H9 (cell line): ENCODE measurements at places on chromosomes 2 and 18. TPM values are rescaled to one million over a fixed set of nuclear protein-coding genes. Genes with fewer than 3 reads are reported as not detected.
A peak's percentile ranks its signal among the peaks of the same experiment; 100 is the strongest.

DNA sequence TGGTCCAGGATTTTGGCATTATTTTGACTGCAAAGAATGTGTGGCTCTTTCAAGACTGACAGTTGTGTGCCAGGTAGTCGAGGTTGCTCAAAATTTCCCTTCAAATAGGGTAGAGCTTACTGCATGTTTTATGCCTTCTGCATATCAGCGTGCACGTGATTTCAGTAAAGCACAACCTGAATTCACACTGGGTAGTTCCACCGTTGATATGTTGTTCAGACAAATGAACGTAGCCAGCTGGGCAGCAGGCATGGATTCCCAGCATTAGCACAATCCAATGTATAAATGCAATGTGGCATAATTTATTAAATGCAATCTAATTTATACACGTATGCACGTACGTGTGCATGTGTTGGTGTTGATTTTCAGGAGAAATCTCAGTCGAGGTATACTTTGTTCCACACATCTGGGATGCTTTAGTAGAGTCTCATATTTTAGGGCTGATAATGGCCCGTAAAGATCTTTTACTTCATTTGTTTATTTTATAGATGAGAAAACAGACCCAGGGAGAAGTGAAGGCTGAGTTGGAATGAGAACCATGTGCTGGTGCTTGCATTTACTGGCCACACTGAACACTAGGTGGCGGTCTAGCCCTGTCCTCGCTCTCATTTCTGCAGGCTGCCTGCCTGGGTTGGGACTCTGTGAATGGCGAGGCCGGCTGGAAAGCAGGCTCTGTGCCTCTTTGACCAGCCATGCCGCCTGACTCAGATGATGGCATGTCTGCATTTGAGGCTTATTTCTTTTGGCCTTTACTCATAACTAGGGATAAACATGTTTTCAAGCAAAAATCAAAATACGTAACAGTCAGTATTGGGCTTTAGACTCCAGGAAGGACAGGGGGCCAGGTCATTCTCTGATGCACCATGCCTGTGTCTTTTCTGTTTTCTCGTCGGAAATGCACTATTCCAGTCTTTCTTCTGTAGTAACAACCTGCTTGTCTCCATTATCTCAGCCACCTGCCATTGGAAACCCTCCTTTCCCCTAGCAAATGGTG, 120.4 kb downstream of the RNF144A start:
- H3K36me3 ChIP-seq, result no peaks in the 10 kb centered on the region; the same call in 1 of the 2 replicates
- H3K27me3 ChIP-seq, result no peaks in the 10 kb centered on the region
- peak; percentile 76 for DNase-seq
- H3K4me1 ChIP-seq, result no peaks in the 10 kb centered on the region

- no peaks in the 10 kb centered on the region for H3K4me1 ChIP-seq
- peak; percentile 80 for DNase-seq
- no peak overlapping the region for H3K4me3 ChIP-seq
- no peaks in the 10 kb centered on the region for H3K27me3 ChIP-seq
- H3K27ac ChIP-seq, result no peak overlapping the region
These were observed 58.6 kb downstream of the KCNG2 start for GRCh38 chr18:79856119-79857007.

- no peaks in the 10 kb centered on the region for H3K4me1 ChIP-seq
- no peak overlapping the region for H3K4me3 ChIP-seq
- DNase-seq, result no peak
- H3K27ac ChIP-seq, result no peak overlapping the region
- no peaks in the 10 kb centered on the region for H3K27me3 ChIP-seq
These were observed 442.3 kb upstream of the HNMT start for GRCh38 chr2:137521653-137522619.

DNA sequence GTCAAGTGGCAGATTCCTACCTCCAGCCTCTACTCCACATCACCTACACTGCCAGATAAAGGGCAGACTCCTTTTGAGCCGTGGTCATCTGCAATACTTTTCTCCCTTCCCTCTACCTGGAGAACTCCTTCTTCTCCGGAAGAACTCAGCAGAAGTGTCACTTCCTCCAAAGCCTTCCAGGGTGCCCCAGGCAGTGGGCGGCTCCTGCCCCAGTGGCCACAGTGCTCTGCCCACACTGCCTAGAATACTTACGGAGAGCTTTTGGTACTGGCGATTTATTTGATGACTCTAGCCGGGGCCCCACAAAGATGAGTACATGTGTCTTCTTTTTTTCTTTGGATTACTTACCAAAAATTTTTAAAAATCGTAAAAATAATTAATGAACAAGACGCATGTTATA, 39.7 kb downstream of the FOSL2 start:
- no peak overlapping the region for H3K4me3 ChIP-seq
- H3K27me3 ChIP-seq, result no peaks in the 10 kb centered on the region
- DNase-seq, result no peak
- no peaks in the 10 kb centered on the region; the same call in 1 of the 2 replicates for H3K4me1 ChIP-seq
- no peaks in the 10 kb centered on the region for H3K36me3 ChIP-seq

GRCh38 chr2:168457190-168457895, 1.3 kb downstream of the CERS6 start:
- H3K27me3 ChIP-seq, result no peaks in the 10 kb centered on the region
- H3K4me1 ChIP-seq, result no peaks in the 10 kb centered on the region
- H3K27ac ChIP-seq, result no peak overlapping the region
- H3K36me3 ChIP-seq, result no peaks in the 10 kb centered on the region
- DNase-seq, result no peak

DNA sequence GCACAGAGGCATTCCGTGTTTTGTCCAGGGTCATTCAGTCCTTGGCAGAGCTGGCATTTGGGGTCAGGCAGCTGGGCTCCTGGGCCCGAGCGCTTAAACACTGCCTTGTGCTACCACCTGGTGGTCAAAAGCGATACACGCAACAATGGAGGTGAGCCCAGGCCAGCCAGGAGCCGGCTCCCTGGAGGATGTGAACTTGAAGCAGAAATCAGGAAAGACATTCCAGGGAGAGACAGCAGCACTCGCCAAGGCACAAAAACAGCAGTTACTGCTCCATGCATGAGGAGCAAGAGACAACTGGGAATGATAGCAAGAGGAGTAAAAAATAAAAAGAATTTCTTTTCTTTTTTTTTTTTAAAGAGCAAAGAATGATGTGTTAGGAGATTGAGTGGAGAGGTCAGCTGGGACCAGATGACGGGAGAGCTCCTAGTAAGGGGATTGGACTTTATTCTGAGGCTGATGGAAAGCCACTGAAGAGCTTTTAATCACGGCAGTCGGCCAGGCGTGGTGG, 20.7 kb downstream of the SCYGR8 start:
- H3K27ac ChIP-seq, result no peak overlapping the region
- DNase-seq, result peak; percentile 85
- H3K36me3 ChIP-seq, result no peaks in the 10 kb centered on the region
- no peaks in the 10 kb centered on the region for H3K27me3 ChIP-seq

GRCh38 chr2:55155206-55155605, 76.9 kb downstream of the CLHC1 start:
- H3K36me3 ChIP-seq, result no peaks in the 10 kb centered on the region
- no peak overlapping the region for H3K4me3 ChIP-seq
- no peaks in the 10 kb centered on the region for H3K27me3 ChIP-seq
- no peak for DNase-seq

- no peak overlapping the region for H3K27ac ChIP-seq
- H3K36me3 ChIP-seq, result no peaks in the 10 kb centered on the region
- no peak overlapping the region for H3K4me3 ChIP-seq
- H3K27me3 ChIP-seq, result no peaks in the 10 kb centered on the region
- DNase-seq, result no peak
These were observed 164.8 kb downstream of the CCDC85A start for GRCh38 chr2:56348392-56349210.

GRCh38 chr2:31967790-31968189, 43.0 kb downstream of the MEMO1 start:
- DNase-seq, result no peak
- H3K4me1 ChIP-seq, result no peaks in the 10 kb centered on the region
- no peaks in the 10 kb centered on the region; the same call in 2 of the 3 replicates for H3K36me3 ChIP-seq

- H3K27me3 ChIP-seq, result no peaks in the 10 kb centered on the region
- H3K27ac ChIP-seq, result no peak overlapping the region
- DNase-seq, result no peak
- H3K4me3 ChIP-seq, result no peak overlapping the region
These were observed 16.0 kb downstream of the HIBCH start for GRCh38 chr2:190303647-190304046.

GRCh38 chr2:162798407-162798806, 40.2 kb downstream of the KCNH7 start:
- no peaks in the 10 kb centered on the region for H3K27me3 ChIP-seq
- H3K4me3 ChIP-seq, result no peak overlapping the region
- no peak overlapping the region for H3K27ac ChIP-seq
- no peaks in the 10 kb centered on the region for H3K4me1 ChIP-seq
- no peak for DNase-seq

Gene ONECUT2
- 0.48 and 0.72 TPM in 2 replicates for total RNA-seq
